Coronary artery (tissue), 2 donors: ENCODE measurements at places on chromosomes 11 and 22.

- DNase-seq, result no peak
Measured at GRCh38 chr11:108565653-108566052, 27.9 kb downstream of the EXPH5 start.

DNA sequence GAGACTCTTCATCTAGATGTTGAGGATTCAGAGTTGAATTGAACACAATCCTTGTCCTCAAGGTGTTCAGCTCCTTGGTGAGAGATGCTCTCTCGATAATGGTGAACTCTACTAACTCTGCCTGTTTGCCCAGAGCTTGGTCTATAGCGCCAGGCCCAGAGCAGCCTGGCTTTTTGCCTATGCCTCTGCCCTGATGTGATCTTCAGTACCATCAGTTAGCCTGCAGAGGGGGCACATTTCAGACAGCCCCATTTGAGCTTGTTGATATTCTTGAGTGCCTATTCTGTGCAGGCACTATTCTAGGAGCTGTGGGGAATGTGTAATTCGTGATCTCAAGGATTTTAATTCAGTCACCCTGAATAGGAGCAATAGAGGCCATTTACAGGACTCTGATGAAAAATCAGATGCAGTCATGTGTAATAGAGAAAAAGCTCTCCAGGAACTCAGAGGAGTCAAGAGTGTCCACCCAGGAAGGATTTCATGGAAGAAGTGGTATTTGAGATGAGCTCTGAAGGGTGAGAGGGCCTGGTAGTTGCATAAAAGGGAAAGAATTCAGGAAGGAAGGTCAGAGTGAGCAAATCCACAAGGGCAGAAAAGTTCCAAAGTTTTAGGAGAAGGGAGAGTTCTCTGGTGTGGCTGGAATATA, 19.3 kb downstream of the GTPBP1 start:
- no peak for DNase-seq

GRCh38 chr11:31921081-31921480, 110.0 kb upstream of the PAX6 start:
- DNase-seq, result no peak

DNA sequence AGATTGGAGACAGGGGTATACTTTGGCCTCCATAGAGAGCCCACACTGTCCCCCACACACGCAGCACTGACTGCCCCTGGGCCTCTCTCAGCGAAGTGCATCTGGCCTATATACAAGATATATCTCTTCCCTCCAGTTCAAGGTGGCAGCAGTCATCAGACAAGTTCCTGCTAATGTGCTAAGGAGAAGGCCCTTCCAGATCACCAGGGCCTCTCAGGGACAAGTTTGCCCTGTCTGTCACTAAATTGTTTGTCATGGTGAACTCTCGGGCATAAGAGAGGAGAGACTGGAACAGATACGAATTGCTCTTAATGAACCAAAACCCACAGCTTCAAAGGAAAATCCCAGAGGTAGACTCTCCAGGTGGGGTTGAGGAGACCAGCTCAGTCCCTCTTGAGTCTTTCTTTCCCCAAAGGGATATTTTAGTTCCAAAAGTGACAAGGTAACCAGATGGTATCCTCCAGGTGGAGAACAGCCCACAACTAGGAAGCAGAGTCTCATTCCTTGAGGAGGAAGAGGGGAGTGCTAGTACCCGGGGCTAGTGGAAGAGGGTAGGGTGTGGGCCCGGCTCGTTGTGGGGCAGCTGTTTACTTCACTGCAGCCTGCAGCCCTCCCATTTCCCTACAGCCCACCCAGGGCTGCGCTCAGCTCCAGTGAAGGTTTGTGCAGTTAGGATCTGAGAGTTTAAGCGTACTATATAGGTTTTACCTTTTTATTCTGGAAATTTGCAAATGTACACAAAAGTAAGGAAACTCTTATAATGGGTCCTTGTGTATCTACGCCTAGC, 2.2 kb upstream of the SLC35C1 start:
- no peak for DNase-seq

- DNase-seq, result no peak
Measured at GRCh38 chr11:106821826-106822225, 196.4 kb downstream of the GUCY1A2 start.

GRCh38 chr11:92681586-92681985, 287.9 kb upstream of the MTNR1B start:
- DNase-seq, result no peak

DNA sequence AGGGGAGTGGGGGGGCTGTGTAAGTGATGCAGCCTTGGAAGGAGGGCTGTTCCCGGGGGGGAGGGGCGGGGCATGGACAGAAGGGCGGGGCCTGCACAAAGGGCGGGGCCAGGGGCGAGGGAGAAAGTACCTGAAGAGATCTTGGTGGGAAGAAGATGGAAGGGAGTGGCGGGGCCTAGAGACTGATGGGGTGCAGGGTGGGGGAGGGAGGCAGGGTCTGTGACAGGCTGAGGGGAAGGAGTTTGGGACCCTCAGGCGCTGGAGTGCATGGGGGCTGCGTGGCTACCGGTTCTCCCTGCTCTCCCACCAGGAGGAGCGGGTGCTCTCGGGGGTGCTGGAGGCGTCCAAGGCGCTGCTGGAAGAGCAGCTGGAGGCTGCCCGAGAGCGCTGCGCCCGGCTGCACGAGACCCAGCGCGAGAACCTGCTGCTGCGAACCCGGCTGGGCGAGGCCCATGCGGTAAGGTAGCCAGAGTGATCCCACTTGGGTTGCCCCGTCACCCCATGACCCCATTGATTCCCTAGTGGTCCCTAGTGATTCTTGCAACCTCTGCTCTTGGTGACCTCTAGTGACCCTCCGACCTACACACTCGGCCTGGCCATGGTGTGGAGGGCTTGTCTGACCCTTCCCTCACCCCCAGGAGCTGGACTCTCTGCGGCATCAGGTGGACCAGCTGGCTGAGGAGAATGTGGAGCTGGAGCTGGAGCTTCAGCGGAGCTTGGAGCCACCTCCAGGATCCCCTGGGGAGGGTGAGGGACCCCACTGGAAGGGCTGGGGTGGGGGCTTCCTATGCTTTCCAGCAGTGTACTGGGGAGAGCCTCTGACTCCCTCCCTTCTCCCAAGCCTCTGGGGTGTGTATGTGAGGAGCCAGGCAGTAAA, 3.1 kb downstream of the CCDC88B start:
- peak; percentile 69 for DNase-seq

- DNase-seq, result no peak
Measured at GRCh38 chr22:44623771-44624510, 78.1 kb upstream of the PRR5 start.

- peak; percentile 84 for DNase-seq
Measured at GRCh38 chr22:39174498-39175352, 22.2 kb upstream of the CBX7 start.
